IPS DF 6.9 (cell line): ENCODE measurements at places on chromosomes 11 and 22.

DNA sequence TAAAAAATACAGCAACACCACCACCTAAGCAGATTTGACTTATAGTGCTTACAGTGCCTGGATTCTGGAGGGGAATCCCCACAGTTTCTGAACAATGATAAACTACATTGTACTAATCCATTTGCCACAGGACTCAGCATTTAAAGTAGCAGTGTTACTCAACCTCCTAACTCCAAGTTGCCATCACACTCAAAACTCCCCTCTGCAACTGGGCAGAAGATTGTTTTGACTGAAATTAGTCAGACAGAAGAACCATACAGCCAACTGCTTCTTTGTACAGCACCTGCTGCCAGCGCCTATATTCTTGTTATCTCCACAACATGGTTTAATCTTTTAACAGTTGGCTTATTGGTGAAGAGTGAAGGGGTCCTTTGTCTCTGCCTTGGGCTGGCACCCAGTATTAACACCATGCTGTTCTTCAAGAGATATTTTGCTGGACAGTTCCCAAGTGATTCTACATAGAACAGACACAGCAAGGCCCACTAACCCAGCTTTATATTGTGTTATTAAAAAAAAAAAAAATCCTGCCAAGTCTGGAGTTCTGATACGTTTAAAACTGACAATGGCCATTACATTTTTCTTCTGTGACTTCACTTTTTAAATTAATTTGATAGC, 273.2 kb downstream of the DCDC1 start:
- DNase-seq: no peak
- H3K4me1 ChIP-seq: no peaks in the 10 kb centered on the region
- no peaks in the 10 kb centered on the region for H3K27me3 ChIP-seq
- no peak overlapping the region for H3K4me3 ChIP-seq
- H3K36me3 ChIP-seq: no peaks in the 10 kb centered on the region
- H3K27ac ChIP-seq: no peak overlapping the region

- no peaks in the 10 kb centered on the region for H3K27me3 ChIP-seq
- no peak for DNase-seq
- no peak overlapping the region for H3K4me3 ChIP-seq
- H3K36me3 ChIP-seq: no peaks in the 10 kb centered on the region
- H3K27ac ChIP-seq: no peak overlapping the region
Measured at GRCh38 chr11:29095821-29096220, 921.0 kb downstream of the KCNA4 start.

- no peaks in the 10 kb centered on the region for H3K27me3 ChIP-seq
- no peak for DNase-seq
- no peak overlapping the region for H3K27ac ChIP-seq
- no peak overlapping the region for H3K4me3 ChIP-seq
Measured at GRCh38 chr22:49163258-49163959, 664.3 kb downstream of the BRD1 start.

- H3K27ac ChIP-seq: no peak overlapping the region
- no peak overlapping the region for H3K4me3 ChIP-seq
- H3K27me3 ChIP-seq: no peaks in the 10 kb centered on the region
- no peaks in the 10 kb centered on the region for H3K36me3 ChIP-seq
- no peak for DNase-seq
- peaks cover 1% of the 10 kb centered on the region for H3K4me1 ChIP-seq
Measured at GRCh38 chr11:34314936-34315335, 42.9 kb downstream of the ABTB2 start.

GRCh38 chr11:86473991-86474833, 99.5 kb downstream of the CCDC81 start:
- peaks cover 2% of the 10 kb centered on the region; the same call in 1 of the 2 replicates for H3K4me1 ChIP-seq
- H3K36me3 ChIP-seq: no peaks in the 10 kb centered on the region
- DNase-seq: no peak
- no peak overlapping the region for H3K27ac ChIP-seq
- H3K27me3 ChIP-seq: no peaks in the 10 kb centered on the region

DNA sequence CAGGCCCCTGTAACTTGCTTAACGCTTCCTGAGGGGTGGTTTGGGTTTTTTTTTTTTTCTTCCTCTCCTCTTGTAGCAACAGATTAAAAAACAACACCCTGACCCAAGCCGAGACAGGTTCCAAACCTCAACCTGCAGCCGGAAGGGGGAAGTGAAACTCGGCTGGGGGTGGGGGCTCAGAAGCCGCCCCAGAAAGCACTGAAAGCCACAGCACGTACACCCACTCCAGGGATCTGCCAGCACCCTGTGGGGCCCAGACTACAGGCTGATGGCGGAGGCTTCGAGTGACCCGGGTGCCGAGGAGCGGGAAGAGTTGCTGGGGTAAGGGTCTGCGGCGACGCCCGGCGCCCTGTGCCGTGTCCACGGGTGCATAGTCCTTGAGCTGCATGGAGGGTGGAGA, at the start of gene LSP1:
Gene LSP1, plus strand, starts transcription at position 208 of the 400 bp plus-strand sequence. Its CDS starts 61 bp downstream, at position 269.
- DNase-seq: no peak
- H3K4me3 ChIP-seq: no peak within 1 kb of the TSS
- no peaks in the 10 kb centered on the region for H3K36me3 ChIP-seq

- no peaks in the 10 kb centered on the region for H3K4me1 ChIP-seq
- H3K27ac ChIP-seq: no peak overlapping the region
- H3K4me3 ChIP-seq: no peak overlapping the region
- H3K36me3 ChIP-seq: no peaks in the 10 kb centered on the region
- H3K27me3 ChIP-seq: no peaks in the 10 kb centered on the region
- no peak for DNase-seq
Measured at GRCh38 chr11:14789879-14790484, 102.0 kb downstream of the CYP2R1 start.

GRCh38 chr11:113204280-113204679, 110.1 kb upstream of the TTC12 start:
- no peaks in the 10 kb centered on the region for H3K36me3 ChIP-seq
- H3K4me3 ChIP-seq: no peak overlapping the region
- H3K4me1 ChIP-seq: no peaks in the 10 kb centered on the region
- no peaks in the 10 kb centered on the region for H3K27me3 ChIP-seq
- H3K27ac ChIP-seq: no peak overlapping the region
- DNase-seq: no peak

DNA sequence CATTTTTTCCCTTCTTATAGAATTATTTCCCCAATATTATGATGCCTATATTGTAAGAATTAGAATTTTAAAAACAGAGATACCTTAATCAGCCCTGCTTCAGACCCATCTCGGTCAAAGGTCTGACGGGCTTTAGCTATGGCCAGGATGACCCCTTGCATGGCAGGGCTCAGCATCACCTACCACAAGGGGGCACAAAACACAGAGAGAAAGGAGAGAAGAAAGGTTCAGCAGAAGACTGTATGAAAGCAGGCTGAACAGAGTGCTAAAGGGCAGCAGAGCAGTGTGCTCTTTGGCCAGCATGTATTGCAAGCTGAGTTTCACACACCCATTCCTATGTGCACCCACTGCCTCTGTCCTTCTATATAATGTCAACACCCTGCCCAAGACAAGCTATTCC, 26.8 kb downstream of the CLDN25 start:
- H3K36me3 ChIP-seq: peaks cover 36% of the 10 kb centered on the region; the same call in 1 of the 2 replicates
- no peak overlapping the region for H3K27ac ChIP-seq
- no peaks in the 10 kb centered on the region for H3K4me1 ChIP-seq
- no peaks in the 10 kb centered on the region for H3K27me3 ChIP-seq
- peak; percentile 35 for DNase-seq

DNA sequence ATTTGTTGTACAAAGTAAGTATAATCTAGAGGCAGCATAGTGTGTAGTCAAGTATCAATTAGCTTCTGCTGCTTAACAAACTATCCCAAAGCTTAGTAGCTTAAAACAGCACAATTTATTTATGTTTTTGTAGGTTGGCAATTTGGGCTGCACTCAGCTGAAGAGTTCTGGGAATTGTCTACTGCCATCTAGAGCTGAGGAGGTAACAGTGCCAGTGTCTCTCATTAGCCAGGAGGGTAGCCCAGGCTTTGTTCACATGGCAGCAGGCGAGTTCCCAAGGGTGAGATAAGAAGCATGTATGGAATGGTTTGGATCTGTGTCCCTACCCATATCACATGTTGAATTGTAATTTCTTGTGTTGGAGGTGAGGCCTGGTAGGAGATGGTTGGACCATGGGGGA, 45.8 kb upstream of the SLN start:
- no peak overlapping the region for H3K27ac ChIP-seq
- H3K27me3 ChIP-seq: no peaks in the 10 kb centered on the region
- no peak for DNase-seq
- no peak overlapping the region for H3K4me3 ChIP-seq

DNA sequence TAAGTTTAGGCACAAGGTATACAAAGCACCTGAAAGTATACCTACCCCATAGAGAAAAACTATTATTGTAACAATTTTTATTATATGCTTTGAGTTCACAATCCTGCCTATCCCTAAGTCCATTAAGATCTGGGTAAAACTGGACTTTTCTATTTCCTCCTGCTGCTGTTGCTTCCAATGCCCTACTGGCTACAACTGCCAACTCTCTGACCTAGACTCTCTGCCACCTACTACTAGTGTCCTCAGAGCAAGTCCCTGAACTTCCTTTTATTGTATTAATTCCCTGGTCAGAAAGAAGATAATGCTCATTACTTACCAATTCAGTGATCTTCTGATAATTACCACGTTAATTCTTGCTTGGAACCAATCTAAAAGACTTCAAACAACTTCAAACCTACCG, 70.3 kb downstream of the RBFOX2 start:
- H3K4me1 ChIP-seq: peaks cover 3% of the 10 kb centered on the region; the same call in 1 of the 2 replicates
- no peak overlapping the region for H3K27ac ChIP-seq
- no peak for DNase-seq
- no peaks in the 10 kb centered on the region for H3K36me3 ChIP-seq
- no peaks in the 10 kb centered on the region for H3K27me3 ChIP-seq

DNA sequence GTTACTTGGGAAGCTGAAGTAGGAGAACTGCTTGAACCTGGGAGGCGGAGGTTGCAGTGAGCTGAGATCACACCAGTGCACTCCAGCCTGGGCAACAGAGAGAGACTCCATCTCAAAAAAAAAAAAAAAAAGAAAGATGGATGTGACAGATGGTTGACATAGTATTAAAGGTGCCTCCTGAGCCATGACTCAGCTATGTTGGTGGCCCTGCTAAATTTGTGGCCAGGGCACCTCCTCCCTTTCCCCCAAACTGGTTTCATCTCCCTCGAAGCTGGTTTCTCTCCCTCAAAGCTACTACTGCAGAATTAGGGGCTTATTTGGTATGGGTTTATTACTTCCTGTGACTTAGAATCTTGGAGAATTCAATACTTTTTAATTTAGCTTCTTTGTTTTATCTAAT, 31.5 kb downstream of the SDHD start:
- H3K4me3 ChIP-seq: no peak overlapping the region
- H3K36me3 ChIP-seq: no peaks in the 10 kb centered on the region
- no peak for DNase-seq
- H3K4me1 ChIP-seq: no peaks in the 10 kb centered on the region
- H3K27ac ChIP-seq: no peak overlapping the region
- H3K27me3 ChIP-seq: no peaks in the 10 kb centered on the region
